Left lung (tissue), 14 donors: ENCODE measurements at places on chromosomes 5 and 9. TPM values are rescaled to one million over a fixed set of nuclear protein-coding genes. Genes with fewer than 3 reads are reported as not detected.

DNA sequence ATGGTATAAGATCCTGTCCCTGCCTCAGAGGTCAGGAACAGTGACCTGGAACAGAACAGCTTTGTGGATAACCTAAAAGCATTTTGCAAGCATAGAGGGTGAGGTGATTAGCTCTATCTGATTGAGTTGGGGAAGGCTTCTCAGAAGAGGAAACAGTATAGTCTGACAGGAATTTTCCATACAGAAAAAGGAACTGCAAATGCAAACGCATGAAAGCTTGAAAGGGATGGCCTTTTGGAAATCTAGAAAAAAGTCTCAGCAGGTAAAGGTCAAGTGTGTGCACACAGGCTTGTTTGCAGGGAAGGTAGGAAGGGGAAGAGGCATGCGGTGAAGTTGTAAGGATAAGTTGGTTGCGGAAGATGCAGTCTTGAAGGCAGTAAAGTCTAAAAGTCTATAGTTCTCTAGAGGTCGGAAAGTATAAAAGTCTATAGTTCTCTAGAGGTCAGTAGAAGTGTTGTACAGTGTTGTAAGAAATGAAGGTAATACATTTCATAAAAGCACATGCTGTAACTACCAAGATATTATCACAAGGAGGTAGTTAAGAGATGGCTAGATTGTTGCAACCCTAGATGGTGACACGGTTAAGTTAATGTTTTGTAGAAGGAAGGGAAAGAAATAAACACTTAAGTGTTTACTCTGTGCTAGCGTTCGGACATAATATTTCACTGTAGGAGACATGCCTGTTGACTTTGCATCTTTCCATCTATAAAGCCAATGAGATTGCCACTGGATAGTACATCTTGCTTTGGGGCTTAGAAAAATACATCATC is 16.7 kb upstream of the HSPB3 start:
- DNase-seq: no peak

GRCh38 chr5:152551061-152551460 is 146.0 kb upstream of the NMUR2 start:
- no peak for DNase-seq

PSMD5 gene
- polyA plus RNA-seq: 42.6 TPM

DNA sequence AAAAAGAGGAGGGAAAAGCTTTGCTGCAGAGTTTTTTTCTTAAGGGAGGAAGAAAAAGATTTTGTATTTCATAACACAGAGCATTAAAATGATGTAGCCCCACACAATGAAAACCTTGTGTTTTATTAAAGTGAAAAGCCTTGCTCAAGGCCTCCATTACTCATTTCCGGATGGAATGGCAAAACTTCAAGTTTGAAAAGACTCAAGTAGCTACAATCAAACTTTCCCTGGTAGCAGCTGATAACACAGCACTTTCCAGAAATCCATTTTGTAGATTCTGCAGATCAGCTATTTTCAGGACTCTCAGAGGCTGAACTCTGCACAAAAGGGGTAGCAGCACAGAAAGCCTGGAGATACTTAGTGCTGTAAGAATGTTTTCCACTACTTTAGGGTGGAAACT is 374.8 kb downstream of the NFIB start:
- DNase-seq: no peak

DNA sequence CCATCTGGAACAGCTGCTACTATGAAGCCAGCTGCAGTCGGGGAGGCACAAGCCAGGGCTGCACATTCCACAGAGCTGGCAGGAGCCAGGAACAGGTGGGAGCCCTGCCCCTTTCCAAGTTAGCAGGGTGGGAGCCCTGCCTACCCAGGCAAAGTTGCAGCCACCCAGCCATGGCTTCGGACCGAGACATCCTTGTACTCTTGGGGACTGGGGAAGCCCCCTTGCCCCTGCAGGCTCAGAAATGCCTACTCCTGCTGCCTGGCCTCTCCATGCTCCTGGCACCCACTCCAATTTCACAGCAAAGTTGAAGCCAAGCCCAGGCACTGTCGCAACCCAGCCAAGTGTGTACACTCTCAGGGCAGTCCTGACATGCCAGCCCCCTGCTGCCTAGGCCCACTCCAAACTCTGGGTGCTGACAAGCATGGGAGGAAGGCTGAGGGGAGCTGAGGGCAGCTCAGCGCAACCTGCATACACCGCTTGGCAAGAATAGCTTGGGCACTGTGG is 165.1 kb downstream of the RNF180 start:
- DNase-seq: no peak

DNA sequence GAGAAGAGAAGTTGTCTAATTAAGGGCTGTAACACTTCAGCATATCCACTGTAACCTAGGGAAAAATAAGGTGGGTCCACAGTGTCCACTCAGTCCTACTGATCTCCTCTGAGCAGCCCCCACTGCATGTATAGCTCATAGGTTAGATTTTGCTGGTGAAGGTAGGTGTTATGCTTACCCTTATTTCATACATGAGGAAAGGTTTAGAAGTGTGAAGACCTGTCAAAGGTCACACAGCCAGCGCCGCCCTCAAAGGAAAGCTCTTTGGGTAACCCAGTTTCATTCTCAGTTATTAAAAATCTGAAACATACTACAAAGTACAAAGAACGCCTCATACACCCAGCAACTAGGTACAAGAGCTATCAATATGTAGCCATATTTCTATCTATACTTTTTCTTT is 87.2 kb downstream of the TLE4 start:
- no peak for DNase-seq

DNA sequence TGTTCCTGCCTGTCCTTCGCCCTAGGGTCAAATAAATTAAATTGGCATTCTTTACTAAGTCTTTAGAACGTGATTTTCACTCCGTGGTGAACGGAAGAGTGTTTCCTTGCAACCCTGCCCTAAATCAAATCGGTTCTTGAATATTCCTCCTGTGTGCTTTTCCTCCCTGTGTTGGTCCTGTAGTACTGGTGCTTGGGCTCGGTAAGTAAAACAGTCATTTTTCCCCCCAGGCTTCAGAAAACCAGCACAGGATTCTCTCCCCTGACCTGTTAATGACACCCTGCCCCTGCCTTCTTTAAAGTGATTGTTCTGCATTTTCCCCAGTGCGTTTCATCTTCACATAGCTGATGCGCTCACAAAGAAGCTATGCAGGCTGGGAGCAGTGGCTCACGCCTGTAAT is 96.0 kb downstream of the AK8 start:
- DNase-seq: no peak

DNA sequence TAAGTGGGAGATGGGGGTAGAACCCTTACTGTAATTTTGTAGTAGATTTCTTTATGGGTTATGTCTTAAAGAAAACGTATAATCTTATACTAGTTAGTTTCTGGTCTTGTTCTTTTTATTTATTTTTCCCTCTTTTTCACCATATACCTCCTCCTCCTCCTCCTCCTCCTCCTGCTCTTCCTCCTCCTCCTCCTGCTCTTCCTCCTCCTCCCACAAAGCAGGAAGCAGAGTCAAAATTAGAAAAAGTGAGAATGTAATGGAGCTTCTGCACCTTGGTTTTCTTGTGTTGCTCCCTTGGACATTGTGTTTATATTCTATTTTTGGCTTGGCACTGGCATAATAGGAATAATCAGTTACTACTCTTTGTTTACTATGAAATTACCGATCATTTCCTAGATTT is 4.5 kb downstream of the MACIR start:
- no peak for DNase-seq

PALM2AKAP2 gene
- polyA plus RNA-seq: 29.6 TPM

MBLAC2 gene
- 8.9 TPM for polyA plus RNA-seq

DNA sequence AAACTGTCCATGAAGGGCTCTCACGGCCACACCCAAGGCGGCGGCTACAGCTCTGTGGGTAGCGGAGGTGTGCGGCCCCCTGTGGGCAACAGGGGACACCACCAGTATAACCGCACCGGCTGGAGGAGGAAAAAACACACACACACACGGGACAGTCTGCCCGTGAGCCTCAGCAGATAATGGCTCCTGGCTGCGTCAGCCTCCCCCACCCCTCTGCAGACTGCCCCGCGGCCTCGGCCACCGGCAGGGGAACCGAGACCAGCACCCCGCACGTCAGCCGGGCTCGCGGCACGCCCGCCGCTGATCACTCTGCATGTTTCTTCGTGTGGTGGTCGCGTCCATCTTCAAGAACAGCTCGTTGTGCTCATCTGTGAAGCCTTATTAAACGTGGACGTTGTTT is 41.5 kb downstream of the TENT4A start:
- no peak for DNase-seq

DNA sequence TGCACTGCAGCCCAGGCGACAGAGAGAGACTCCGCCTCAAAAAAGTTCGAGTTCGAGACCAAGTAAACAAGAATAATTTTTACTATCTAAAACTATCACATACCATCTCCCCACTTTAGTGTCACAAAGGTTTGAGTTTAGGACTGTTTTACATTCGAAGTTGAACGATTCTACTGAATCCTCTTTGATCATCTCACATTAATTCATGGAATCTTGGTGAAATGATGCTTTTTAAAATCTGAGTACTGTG is 715 bp upstream of the RPS6 start:
- no peak for DNase-seq
